ENCODE measurements at places on chromosomes 5 and 9.

- DNase-seq: no peak
Measured at GRCh38 chr5:177968661-177969211, 27.3 kb downstream of the PROP1 start.

DNA sequence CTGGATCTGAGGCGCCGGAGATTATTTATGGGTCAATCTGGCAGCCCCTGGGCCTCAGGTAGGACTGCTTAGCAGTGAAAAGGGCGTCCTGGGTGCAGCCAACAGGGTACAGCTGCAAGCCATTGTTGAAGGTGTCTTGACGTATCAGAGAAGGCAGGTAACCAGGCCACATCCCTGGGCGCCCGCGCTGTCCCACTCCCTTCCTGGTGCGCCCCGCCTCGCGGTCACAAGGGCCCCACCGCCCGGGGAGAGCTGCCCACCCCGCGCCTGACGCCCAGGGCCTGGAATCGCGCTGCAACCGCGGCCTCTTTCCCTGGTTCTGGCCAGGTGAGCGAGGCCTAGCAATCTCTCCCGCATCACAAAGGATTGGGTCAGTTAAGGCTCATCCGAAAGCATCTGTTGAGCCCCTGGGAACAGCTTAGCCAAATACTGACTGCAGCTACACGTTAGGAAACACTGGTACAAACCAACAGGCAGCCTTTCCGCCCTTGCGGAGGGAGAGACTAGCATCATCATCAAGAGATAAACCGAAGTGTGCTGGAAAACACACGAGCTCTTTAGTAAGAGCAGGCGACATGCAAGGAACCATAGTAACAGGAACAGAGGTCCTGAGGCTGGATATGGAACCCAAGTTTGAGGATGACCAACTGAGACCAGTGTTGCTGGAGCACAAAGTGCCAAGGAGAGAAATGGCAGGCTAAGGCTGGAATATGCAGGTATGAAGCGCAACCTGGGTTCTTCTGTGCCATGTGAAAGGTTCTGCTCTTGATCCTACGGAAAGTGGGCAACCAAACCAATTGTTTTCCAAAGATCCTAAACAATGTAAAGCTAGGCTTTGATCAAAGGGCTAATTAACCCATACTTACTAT is 3.6 kb downstream of the RPS23 start:
- DNase-seq: no peak

DNA sequence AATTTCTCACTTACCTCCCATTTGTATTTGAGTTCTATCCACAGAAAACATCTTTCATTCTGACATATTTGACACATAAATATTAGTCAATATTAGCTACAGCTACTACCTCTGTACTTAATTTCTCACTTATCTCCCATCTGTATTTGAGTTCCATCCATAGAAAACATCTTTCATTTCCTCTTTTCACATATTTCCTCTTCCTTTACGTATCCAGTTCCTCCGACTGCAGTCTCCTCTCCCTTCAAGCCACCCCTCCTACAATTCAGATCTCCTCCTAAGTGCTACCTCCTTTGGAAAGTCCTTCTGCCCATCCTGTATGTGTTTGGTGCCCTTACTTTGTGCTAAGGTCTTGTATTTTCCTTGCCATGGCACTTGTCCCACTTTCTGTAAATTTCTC is 1.6 kb downstream of the SREK1IP1 start:
- no peak for DNase-seq

- no peak for DNase-seq
Measured at GRCh38 chr9:128124873-128125579, 2.5 kb downstream of the PTGES2 start.

- no peak for DNase-seq
Measured at GRCh38 chr9:98567540-98568233, 141.0 kb downstream of the GABBR2 start.

All from NK-92 treated with Interleukin-12 subunit alpha and Interleukin-12 subunit beta, amount 100 ng/mL, for 24 hours (cell line).